Activated B cell treated with CpG ODN at 0.5 μM for 24 hours (primary cell): ENCODE measurements at places on chromosomes 1 and 21.

- DNase-seq = no peak
Measured at GRCh38 chr1:111789142-111789541, 33.4 kb downstream of the DDX20 start.

DNA sequence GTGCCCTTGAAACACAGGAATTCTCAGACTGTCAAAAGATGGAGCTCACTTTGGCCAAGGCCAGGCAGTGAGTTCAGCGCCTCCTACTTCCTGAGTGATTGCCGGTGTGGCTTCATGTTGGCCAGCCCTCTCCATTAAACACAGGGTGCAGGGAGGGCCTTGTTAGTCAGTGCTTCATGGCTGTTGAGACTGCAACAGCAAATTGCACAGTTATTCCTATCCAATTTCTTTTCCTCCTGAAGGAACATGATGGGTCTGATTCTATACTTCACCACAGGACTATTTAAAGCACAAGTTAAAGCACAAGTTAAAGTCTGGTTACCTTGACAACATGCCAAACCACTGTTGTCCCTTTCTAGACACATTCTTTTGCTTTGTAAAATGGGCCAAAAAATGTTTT is 156.6 kb downstream of the SIPA1L2 start:
- no peak for DNase-seq

GRCh38 chr1:30511991-30512913 is 211.1 kb downstream of the MATN1 start:
- DNase-seq = no peak

- no peak for DNase-seq
Measured at GRCh38 chr1:90291431-90292216, 296.7 kb downstream of the ZNF326 start.

DNA sequence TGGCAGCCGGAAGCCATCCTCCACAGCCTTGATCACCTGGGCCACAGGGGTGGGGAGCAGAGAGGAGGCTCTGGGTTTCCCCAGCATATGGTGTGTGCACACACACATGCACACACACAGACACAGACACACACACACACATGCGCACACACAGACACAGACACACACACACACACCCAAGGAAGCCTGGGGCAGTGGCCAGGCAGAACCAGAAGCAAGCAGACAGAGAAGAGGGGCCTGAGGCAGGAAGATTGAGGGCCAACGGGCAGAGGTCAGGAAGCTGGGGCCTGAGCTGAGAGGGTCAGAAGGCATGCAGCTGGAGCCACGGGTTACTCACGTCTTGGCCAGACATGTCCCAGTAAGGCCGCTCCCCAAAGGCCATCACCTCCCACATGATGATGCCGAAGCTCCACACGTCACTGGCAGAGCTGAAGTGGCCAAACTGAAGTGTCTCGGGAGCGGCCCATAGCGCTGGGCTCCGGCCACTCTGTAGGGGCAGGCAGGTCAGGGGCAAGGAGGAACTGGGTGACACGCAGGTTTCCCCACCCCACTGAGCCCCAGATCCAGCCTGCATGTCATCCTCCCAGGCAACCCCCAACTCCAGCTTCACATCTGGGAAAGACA is 27.4 kb downstream of the CDCA8 start:
- DNase-seq = no peak

- DNase-seq = no peak
Measured at GRCh38 chr1:62294261-62294660, 25.0 kb downstream of the KANK4 start.

GRCh38 chr1:186793582-186793927 is 35.2 kb upstream of the PLA2G4A start:
- no peak for DNase-seq

DNA sequence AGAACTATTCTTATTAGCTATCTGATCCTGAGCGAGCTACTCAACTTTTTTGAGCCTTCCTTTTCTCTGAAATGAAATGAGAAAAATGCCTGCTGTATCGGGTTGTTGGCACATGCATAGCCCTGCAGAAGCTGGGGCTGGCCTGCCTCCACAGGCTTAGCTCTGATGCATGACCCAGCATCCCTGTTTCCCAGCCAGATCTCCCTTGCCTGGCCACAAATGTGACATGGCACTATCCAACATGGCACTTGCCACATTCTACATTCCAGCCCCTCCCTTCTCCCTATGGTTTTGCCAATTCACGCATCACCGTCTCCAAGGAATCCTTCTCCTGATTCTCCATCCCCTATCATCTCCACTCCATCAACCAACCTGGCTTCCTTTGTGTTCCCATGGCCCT is 13.8 kb downstream of the RNU5D-1 start:
- no peak for DNase-seq

DNA sequence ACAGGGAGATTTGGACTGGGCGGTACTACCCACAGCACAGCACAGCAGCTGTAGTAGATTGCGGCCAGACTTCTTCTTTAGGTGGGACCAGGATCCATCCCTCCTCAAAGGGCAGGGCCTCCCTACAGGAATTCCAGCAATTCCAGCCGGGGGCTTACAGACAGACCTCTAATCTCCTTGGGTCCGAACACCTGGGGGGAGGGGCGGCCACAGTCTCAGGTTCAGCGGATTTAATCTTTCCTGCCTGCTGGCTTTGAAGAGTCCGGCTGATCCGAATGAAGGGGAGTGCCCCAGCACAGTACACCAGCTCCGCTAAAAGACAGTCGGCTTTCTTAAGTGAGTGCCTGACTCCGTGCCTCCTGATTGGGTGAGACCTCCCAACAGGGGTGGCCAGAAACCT is 1708.5 kb downstream of the BRINP3 start:
- no peak for DNase-seq

DNA sequence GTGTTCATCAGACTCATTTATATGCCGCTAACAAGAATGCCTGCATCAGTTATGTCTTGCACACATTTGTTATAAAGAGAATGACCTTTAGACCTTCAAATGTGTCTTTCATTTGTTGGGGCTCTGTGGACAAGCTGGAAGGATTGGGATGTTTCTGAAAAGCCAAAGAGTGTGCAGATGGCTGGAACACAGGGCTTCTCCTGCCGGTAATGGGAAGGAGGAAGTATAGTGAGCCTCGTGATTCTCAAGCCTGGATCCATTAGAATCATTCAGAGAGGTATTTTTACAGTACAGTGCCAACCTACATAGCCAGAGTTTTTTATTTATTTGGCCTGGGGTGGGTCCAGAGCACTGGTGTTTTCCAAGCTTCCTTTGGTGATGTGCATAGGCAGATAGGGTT is 40.6 kb upstream of the ATP1A1 start:
- DNase-seq = no peak

DNA sequence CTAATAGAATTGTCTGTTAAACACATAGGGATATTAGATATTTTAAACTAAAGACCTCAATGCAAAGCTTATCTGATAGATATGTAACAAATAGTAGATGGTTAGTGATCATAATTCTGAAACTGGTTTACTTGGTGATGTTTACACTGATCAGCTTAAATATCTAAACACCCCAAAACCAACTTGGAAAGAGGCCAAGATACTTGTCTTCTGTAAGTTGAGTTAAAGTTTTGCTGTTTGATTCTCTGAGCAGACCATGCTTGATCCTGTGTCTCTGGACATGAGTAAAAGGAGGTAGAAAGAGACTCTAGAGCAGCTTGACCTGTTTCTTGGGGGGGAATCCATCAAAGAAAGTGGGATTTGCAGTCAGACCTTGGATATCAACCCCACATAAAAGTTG is 107.5 kb downstream of the NEK7 start:
- no peak for DNase-seq

- DNase-seq = no peak
Measured at GRCh38 chr1:224959656-224960055, 30.2 kb downstream of the DNAH14 start.

DNA sequence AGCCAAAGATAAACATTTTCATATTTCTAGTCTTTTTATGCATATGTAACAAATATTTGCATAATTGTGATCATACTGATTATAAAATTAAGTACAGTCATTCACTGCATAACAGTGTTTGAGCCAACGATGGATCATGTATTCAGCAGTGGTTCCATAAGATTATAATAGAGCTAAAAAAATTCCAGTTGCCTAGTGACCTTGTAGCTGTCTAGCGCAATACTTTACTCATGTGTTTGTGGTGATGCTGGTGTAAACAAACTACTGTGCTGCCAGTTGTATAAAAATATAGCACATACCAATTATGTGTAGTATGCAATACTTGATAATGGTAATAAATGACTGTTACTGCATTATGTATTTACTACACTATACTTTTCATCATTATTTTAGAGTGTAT is 2.1 kb upstream of the S100A10 start:
- no peak for DNase-seq

DNA sequence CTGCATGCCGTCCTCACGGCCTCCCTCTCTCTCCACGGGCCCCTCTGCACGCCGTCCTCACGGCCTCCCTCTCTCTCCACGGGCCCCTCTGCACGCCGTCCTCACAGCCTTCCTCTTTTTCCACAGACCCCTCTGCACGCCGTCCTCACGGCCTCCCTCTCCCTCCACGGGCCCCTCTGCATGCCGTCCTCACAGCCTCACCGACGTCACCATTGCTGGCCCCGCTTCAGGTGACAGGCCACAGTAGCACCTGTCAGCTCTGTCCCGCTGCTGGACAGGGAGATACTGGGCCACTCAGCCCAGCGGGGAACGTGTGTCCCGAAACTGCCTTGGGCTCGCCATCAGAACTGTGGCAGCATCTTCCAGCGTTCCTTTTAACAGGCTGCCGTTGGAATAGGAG is 82.8 kb upstream of the COL6A1 start:
- no peak for DNase-seq

GRCh38 chr1:4517186-4517954 is 137.0 kb upstream of the AJAP1 start:
- DNase-seq = no peak
